Parietal lobe (tissue), 2 donors: ENCODE measurements at places on chromosomes 7 and 10. TPM values are rescaled to one million over a fixed set of nuclear protein-coding genes. Genes with fewer than 3 reads are reported as not detected.

Gene SBDS
- 42.3 TPM for total RNA-seq

Gene PAX4
- not detected for total RNA-seq

Gene BTBD16
- not detected for total RNA-seq

Gene TAS2R3
- 24.1 TPM for total RNA-seq

Gene TEX36
- not detected for total RNA-seq

Gene AEBP1
- 10.3 TPM for total RNA-seq

Gene RELN
- 67.9 TPM for total RNA-seq

Gene HOXA3
- not detected for total RNA-seq

Gene ASB10
- total RNA-seq: not detected

Gene JCAD
- 11.9 TPM for total RNA-seq

Gene ZNF117
- total RNA-seq: 103 TPM

Gene MACROH2A2
- total RNA-seq: 34.7 TPM

Gene NXPH1
- total RNA-seq: 33.5 TPM

Gene HACD1
- 23.2 TPM for total RNA-seq

Gene SEMA3D
- total RNA-seq: 1.6 TPM

Gene TUBAL3
- not detected for total RNA-seq

Gene PRXL2A
- 64.2 TPM for total RNA-seq

Gene KLF14
- total RNA-seq: not detected

Gene PRKG1
- total RNA-seq: 27.2 TPM

Gene GPR85
- 156 TPM for total RNA-seq

Gene CD36
- total RNA-seq: 12.2 TPM

Gene FAM25A
- total RNA-seq: not detected

Gene CDK1
- 27.5 TPM for total RNA-seq

Gene EIF5AL1
- total RNA-seq: not detected

Gene PGAM1
- 105 TPM for total RNA-seq

Gene COL1A2
- 37.6 TPM for total RNA-seq

Gene CPA2
- not detected for total RNA-seq

Gene AKR1E2
- 36.3 TPM for total RNA-seq

Gene ZNF488
- total RNA-seq: 2.5 TPM

Gene AGBL3
- total RNA-seq: 10.3 TPM

Gene AZGP1
- total RNA-seq: not detected

Gene AQP1
- 2.8 TPM for total RNA-seq

Gene LRRTM3
- 19.1 TPM for total RNA-seq

Gene NOM1
- total RNA-seq: 45.7 TPM

Gene CALHM3
- not detected for total RNA-seq

Gene FAM237B
- not detected for total RNA-seq

Gene TMEM229A
- total RNA-seq: 0.31 TPM

Gene OR6V1
- total RNA-seq: not detected

Gene ETV1
- 68.2 TPM for total RNA-seq

Gene PRSS37
- total RNA-seq: not detected

Gene TACC2
- 47.6 TPM for total RNA-seq

Gene IGFBP1
- total RNA-seq: not detected

Gene CHCHD2
- total RNA-seq: 137 TPM

Gene HOXA5
- total RNA-seq: not detected

Gene RTKN2
- 9.7 TPM for total RNA-seq

Gene SYT15
- total RNA-seq: 0.31 TPM
